ENCODE measurements at places on chromosomes 4 and X. TPM values are rescaled to one million over a fixed set of nuclear protein-coding genes. Genes with fewer than 3 reads are reported as not detected.

CSN2 gene
- not detected for total RNA-seq

P2RY8 gene
- total RNA-seq: 0.93 TPM

DNA sequence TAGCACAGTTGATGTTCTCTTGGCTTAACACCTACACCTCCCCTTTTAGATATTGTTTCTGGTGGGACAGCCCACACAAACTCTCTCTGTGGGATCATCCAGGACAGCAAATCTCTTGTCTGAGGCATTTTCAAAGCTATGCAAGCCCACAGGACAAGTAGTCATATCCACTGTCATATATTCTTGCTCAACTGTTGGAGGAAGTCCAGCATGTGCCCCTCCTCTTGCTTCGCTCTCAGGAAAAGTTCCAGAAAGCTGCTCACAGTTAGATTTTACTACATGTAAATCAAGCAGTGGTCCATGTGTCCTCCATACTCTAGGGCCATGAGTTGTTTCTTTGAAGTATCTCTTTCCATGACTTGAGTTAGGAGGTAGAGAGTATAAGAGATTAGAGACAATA is 260.7 kb downstream of the INPP4B start:
- H3K4me1 ChIP-seq: no peaks in the 10 kb centered on the region
- no peak overlapping the region for H3K4me3 ChIP-seq
- DNase-seq: no peak
- H3K27ac ChIP-seq: no peak overlapping the region
- no peaks in the 10 kb centered on the region for H3K36me3 ChIP-seq

DNA sequence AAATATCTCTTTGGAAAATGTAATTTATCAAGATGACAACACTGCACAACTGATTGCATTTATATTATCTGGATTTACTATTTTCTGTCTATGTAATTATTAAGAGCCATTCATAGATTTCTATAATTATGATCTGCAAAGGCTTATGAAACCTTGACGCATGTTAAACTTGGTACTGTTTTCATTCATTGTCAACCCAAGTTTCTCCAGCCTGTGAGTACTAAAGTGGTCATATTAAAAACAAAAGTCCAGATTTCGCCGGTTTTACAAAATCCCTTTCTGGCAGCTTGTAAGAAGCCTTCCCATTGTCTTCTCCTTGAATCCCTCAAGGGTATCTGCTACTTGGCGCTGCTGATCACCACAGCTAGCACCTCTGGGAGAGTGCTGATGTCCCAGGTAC is 19.7 kb upstream of the GRPR start:
- no peak overlapping the region for H3K4me3 ChIP-seq
- no peaks in the 10 kb centered on the region for H3K4me1 ChIP-seq
- no peak for DNase-seq
- H3K27ac ChIP-seq: no peak overlapping the region

DNA sequence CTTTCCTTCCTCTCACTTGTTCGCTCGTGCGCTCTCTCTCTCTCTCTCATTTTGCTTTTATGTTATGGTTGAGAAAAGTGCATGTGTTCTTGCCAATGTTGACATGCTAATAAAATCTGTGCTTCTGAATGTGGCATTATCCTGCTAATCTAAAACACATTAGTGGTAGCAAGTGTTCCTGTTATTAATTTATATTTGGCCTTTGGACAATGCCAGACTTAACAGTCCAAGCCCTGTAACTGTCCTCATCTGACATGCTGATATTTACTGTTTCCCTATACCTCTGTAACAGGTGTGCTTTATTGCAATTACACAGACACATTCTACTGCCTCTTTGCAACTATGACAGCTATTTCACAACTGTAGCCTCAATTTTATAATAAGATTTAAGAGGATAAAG is 2.7 kb downstream of the PPARGC1A start:
- H3K27ac ChIP-seq: peak overlapping the region; percentile 94
- H3K4me3 ChIP-seq: peak overlapping the region; percentile 59
- no peaks in the 10 kb centered on the region for H3K27me3 ChIP-seq
- no peak for DNase-seq

All from right atrium auricular region (tissue), 2 donors.